GM12878 (cell line): ENCODE measurements at places on chromosomes 5 and 9. TPM values are rescaled to one million over a fixed set of nuclear protein-coding genes. Genes with fewer than 3 reads are reported as not detected.

Gene INSYN2B
- not detected in 2 replicates for total RNA-seq

DNA sequence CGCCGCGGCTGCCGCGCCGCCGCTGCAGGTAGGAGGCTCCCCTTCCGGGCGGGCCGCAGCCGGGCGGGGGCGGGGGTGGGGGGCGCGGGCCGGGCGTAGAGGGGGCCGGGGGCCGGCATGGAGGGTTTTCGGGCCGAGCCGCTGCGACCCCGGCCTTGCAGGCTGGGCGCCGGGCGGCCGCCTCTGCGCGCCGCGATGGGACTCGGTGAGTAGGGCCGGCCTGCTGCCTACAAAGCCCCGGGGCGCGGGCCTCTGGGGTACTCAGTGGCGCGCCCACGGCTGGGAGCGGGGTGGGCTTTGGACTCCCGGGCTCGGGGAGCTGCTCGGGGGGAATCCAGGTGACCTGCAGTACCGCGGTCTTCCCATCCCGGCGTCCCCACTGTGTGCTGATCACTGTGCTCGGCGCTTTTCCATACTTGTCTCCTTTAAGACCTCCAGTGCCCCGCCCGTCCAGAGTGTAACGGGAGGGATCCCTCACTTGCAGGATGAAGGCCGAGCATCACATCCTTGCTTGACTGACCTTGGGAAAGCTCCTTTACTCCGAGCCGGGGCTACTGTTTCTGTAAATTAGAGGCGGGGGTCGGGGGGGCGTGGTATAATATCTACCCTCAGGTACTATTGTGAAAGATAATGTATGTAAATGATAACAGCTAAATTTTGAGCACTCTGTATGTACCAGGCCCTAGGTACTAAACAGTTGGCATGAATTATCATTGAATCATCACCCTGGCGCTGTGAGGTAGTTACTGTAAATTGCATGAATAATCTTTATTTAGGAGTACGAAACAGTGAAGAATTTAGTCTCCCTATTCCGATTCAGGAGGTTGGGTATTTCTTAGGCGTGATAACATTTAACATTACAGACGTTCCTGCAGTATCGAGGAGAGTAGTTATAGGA is 672 bp downstream of the MSANTD3 start:
- no peak for DNase-seq

DNA sequence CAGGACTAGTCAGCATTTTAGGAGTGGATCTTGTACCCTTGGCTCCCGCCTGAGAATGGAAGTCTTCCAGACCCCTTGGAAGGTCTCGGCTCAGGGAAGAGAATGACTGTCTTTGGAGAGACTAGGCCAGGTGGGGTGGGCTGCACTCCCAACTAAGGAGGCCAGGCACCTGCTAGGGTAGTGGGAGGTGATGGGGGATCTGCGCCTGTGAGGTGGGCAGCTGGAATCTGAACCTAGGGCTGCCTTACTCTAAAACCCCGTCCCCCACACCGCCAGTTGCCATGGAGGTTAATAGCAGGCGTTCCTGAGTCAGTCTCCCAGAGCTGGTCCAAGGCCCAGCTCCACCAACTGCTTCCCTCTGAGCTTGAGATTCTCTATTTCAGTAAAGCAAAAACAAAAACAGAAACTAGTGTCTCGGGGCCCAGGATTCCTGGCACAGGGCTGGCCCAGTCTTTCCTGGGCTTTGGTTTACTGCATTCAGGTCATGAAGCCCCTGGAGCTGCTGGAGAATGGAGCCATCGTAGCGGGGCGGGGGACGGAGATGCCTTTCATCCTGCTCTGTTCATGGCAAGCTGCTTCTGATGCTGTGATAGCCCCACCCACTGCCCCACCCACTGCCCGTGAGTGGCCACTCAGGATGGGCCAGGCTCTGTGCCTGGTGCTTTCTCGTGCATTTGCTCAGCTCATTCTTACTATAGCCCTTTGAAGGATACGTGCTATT is 57.5 kb downstream of the DAB2IP start:
- no peak for DNase-seq

GRCh38 chr5:133606835-133607234 is 5.5 kb downstream of the FSTL4 start:
- DNase-seq: no peak

DNA sequence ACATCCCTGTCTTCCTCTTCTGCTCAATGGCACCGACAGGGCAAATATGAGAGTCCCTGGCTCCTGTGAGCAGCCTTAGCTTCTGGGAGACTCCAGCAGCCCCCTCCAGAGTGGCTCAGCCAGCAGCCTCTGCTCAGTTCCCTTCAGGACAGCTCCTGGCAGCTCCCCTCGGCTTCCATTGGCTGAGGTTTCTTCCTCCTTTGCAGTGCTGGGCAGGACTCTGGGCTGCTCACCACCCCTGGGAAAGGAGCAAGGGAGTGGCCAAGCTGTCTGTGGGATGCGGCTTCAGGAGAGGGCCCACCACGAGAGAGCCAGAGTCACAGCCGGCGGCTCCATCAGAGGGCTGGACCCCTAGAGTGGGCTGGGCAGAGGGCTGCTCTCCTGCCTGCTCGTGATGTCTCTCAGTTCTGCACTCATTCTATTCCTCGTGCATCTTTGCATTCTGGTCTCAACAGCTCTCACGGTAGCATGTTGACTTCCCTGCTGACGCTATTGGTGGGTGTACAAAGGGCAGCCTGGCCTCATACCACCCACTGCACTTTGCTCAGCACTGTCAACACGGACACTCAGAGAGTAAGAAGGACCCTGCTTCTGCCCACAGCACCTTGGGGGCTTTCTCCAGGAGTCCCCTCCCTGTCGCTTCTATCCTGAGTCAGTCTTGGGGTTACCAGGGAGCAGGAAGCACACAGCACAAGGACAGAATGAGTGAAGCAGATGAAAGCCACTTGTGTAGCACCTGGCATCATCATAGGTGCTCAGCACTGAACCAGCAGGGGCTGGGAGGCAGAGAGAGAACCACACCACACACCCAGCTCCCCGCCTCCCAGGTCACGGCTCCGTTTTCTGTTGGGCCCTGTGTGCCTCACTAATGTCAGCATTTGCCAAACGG is 80.9 kb upstream of the ALDH1B1 start:
- no peak for DNase-seq

- DNase-seq: no peak
Measured at GRCh38 chr9:82604947-82605656, 457.8 kb downstream of the RASEF start.

- DNase-seq: no peak
Measured at GRCh38 chr9:81871695-81872094, 56.5 kb upstream of the SPATA31D4 start.

- DNase-seq: no peak
Measured at GRCh38 chr9:18543406-18544192, 69.6 kb downstream of the ADAMTSL1 start.

DNA sequence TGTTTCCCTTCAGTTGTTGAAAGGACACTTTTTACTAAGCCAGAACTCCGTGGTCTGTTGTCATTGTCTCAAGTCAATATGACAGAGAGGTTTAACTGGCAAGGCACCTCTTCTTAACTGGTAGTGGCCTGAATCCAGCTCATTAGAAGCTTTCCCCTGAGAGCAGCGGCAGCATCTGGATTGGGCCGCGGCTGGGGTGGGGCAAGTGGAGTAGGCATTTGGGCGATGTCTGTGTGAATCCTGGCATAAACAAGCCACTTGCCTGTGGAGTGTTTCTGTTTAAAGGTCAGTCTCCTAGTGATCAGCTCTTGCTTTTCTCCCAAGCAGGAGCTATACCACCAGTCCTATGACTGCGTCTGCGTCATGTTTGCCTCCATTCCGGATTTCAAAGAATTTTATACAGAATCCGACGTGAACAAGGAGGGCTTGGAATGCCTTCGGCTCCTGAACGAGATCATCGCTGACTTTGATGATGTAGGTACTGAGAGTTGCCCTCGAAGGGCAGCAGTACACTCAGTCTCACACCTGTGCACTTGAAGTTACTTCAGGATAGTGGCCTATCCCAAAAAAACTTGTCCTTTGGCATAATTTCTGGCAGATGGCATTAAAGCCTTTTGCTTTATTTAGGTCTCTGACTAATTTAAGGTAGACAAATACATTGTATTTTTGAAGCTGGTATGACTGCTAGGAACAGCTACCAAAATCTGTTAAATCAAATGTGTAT is 48.9 kb downstream of the CFAP90 start:
- no peak for DNase-seq
